CD4-positive, alpha-beta T cell treated with Interleukin-15 for 1 hour (primary cell): ENCODE measurements at places on chromosomes 7 and 10.
A peak's percentile ranks its signal among the peaks of the same experiment; 100 is the strongest.

- DNase-seq = no peak
Measured at GRCh38 chr7:116225860-116226259, 15.5 kb downstream of the TES start.

- DNase-seq = no peak
Measured at GRCh38 chr7:70307544-70308106, 709.4 kb downstream of the AUTS2 start.

DNA sequence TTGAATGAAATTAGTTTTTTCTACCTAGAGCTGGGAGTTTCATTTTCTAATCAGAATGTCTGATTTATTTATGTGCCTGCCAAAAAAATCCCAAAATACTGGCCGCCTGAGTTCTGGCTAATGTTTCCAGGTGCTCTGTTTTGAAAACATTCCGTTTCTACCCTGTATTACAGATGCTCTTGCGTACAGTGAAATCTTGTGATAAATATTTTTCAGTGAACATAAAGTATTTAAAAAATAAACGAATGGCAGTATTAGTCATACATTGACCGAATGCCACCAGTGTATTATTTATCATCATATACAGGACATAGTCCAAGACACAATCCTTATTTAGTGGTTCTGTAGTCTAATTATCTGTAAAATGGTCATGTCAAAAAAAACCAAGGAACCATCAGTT lies 102.8 kb downstream of the KAT6B start:
- no peak for DNase-seq

GRCh38 chr10:110502851-110503301 lies 5.2 kb downstream of the DUSP5 start:
- peak; percentile 60 for DNase-seq

GRCh38 chr7:144048648-144049047 lies at the start of gene OR2A5:
Gene OR2A5, plus strand, starts transcription at chr7:144048948. Its CDS starts 1,454 bp downstream, at chr7:144050402.
- DNase-seq = no peak

- DNase-seq = no peak
Measured at GRCh38 chr7:123679614-123680013, 23.9 kb downstream of the LMOD2 start.

DNA sequence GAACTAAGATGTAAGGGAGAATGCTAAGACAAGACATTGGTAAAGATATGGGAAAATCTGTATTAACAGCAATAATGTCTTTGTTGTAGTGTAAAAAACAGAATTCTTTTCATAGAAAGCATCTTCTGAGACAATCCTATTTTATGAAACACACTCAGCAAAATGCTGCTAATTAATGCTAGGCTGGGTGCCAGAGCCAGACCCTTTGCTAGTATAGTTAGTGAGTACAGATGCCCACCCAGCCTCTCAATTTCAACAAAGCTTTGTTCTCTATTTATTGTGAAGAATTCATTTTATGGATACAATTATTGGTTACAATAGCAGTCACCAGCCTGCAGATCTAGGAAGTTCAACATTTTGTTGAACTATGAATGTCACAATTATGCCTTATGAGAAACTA lies 131.0 kb downstream of the SEM1 start:
- no peak for DNase-seq

GRCh38 chr7:83005410-83005809 lies 157.3 kb downstream of the PCLO start:
- DNase-seq = no peak

- no peak for DNase-seq
Measured at GRCh38 chr7:28170701-28171100, 9.9 kb downstream of the JAZF1 start.

DNA sequence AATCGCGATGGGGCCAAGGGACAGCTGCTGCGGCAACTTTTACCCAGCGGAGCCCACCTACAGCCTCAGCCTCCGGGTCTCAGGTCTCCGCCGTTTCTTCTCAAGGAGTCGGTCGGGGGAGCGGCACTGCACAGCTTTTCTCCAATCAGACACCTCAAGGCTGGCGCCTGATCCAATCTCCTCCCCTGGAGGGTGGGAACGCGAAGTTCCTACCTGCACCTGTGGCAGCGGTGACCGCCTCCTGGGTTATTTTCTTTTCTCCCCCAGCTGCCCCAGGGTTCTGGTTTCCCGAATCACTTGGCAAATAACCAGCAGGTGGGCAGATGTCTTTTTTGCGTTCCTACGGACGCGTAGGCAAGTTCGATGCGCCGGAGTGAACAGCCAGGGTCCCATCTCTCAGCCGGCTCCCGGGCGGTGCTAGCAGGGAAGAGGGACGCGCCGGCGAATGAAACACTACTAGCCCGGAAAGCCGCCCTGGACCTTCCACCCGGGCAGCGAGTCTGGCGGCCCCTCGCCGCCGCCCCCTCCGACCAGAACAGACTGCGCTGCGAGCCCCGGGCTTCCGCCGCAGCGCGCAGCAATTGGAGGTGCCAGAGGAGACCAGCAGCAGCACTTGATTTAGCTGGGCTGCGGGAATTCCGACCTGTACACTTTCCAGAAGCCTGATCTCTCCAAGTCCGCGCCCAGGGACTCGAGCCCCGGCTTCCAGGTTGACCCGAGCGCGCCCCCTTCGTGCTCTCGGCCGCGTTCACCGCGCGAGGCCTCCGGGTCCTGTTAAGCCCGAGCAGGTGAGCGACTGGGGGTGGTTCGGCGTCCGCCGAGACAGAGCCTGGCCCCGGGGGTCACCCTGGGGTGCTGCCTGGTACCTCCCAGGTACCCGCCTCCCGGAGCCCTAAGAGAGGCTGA lies at the start of gene PRR15:
Gene PRR15, plus strand, starts transcription at position 246 of the 906 bp plus-strand sequence. CDS start 2,495 bp downstream, outside the sequence.
- no peak for DNase-seq

DNA sequence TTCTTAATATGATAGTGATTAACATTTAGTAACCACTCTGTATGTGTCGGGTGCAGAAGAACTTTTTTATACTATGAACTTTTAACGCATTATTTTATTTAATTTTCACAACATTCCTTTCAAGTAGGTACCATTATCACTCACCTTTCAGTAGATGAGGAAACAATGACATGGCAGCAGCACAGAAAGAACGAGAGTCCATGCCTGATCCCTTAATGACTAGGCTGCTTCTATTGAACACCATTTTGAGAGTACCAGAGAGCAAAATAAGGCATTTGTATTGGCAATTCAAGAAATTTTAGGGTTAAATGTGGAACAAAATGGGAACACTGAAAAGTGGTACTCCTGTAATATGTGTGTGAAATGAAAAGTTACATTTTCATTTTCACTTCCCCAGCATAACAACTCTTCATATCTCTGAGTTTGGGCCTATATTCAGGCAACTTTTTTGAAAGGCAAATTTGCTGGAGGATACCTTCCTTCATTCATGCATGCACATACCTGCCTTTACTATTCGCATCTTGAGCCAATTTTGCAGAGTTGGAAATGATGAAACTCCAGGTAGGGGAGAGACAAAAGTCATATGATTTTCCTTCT lies 12.8 kb downstream of the LRRN3 start:
- DNase-seq = no peak

DNA sequence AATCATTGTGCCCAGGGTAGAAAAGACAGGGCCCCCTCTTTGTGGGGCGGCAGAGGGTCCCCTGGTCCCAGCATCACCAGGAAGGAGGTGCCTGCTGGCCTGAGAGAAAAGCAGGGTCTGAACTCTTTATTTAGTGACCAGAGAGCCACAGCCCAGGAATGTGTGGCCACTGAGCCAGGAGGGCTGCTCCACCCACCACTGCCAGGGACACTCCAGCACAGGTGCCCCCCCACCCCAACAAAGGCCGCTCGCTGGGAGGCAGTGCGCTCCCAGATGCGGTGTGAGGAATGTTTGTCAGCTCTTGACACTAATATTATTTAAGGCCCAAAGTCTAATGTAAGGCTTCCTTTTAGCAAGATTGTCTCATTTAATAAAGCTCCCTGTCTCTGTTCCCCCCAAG lies 59.6 kb upstream of the ZMIZ1 start:
- no peak for DNase-seq

GRCh38 chr10:72045586-72045985 lies 42.8 kb downstream of the SPOCK2 start:
- DNase-seq = no peak

DNA sequence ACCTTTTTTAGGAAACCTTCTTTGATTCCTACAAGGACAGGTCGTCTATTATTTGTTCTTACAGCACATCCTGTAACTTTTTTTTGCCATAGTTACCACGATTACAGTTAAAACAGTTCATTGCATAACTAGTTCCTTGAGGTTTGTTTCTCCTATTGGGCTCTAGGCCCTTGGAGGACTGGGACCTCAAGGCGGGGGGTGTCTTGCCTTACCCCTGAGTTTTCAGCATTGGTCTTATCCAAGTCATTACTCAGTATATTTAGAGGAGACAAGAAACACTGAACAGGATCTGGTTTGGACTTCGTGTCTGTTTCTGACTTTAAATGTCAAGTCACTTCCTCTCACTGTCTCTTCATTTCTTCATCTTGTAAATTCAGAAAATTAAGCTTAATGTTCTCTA lies 369.8 kb downstream of the SDK1 start:
- DNase-seq = no peak

GRCh38 chr10:30862486-30862885 lies 169.2 kb downstream of the ZNF438 start:
- DNase-seq = no peak

GRCh38 chr10:91536733-91537132 lies 96.1 kb downstream of the PPP1R3C start:
- no peak for DNase-seq

- no peak for DNase-seq
Measured at GRCh38 chr10:58399410-58399809, 14.2 kb downstream of the TFAM start.

GRCh38 chr7:36707465-36707864 lies 16.8 kb downstream of the AOAH start:
- no peak for DNase-seq

GRCh38 chr7:163298-163695 lies 29.1 kb upstream of the FAM20C start:
- DNase-seq = no peak

- no peak for DNase-seq
Measured at GRCh38 chr10:121322776-121323175, 275.5 kb downstream of the FGFR2 start.

DNA sequence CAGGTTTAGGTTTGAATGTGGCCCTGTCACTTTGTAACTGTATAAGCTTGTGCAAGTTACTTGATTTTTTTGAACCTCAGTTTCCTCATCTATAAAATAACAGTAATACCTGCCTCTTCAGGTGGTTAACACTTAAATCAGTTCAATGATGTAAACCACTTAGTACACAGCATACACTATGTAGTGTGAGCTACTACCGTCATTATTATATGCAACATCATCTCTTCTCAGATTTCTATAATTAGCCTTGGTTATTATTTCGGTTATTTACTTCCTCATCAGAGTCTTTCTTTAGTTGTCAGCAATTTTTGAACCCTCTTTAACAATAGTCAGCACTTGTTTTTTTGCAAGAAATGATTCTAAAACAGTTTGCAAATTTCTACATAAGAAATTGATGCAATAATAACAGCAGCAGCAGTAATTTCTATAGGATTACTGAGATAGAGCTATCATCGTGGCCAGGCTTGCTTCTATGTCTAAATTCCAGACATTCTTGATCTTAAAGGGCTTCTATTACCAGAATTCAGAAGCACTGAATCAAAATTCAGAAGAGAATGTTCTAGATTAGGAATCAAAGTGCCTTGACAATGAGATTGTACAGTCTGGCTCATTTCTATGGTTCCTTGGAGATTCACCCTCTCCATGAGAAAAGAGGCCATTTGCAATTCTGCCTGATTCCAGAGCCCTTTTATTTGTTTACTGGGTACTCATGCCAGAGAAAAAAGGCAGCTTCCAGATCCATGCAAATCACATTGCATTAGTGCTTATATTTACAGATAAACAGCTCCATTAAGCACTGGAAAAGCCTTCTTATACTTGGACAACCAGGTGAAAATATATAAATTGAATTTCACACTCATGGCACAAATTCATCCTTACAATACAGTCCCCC lies 25.0 kb upstream of the WDR11 start:
- DNase-seq = no peak

GRCh38 chr7:39265641-39266591 lies 288.2 kb downstream of the POU6F2 start:
- no peak for DNase-seq

- no peak for DNase-seq
Measured at GRCh38 chr10:30968711-30969110, 63.0 kb downstream of the ZNF438 start.

DNA sequence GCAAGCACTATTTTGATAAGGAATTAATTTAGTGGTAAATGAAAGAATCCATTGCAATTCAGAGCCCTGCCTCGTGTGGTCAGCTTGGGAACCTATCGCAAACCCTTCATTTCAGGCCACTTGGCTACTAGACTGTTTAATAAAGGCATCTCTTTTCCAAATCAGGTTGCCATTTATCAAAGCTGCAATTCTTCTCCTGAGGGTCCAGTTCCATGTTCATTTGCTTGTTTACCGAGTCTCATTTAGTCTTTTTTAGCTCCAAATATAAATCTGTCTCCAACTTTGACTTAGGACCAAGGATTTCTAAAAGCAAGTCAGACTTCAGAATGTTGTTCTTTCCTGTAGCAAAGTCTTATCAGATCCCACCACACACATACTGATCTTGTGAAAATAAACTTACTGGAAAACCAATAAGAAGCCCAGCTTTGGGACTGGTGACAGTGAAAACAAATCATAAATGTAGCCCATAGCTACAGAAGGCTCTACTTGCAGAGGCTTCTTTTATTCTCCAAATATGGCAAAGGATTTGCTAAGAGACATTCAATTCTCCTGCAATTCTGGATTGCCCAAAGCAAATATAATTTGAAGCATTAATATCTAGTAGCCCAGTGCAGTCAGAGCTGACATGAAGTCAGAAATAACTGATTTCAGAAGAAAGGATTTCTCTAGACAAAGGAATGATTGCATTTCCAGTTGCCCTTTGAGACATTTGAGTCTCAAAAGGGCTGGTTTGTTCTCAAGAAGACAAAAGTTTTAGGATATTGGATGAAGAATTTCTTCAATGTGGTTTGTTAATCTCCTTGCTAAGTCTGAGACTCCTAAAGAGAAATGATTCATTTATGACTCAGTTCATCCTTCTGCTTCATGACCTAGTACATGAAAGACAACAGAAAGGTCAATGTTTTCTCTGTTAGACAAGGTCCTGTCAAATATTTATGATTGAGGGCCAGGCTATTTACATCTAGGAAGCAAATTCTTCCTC lies 28.0 kb downstream of the PPP1R3C start:
- no peak for DNase-seq
